ENCODE measurements at places on chromosomes 7 and 10.

- peak; percentile 75 for DNase-seq
Measured at GRCh38 chr10:73997461-73997786, 492 bp upstream of the VCL start.

- no peak for DNase-seq
Measured at GRCh38 chr7:2525658-2526630, 6.4 kb downstream of the LFNG start.

DNA sequence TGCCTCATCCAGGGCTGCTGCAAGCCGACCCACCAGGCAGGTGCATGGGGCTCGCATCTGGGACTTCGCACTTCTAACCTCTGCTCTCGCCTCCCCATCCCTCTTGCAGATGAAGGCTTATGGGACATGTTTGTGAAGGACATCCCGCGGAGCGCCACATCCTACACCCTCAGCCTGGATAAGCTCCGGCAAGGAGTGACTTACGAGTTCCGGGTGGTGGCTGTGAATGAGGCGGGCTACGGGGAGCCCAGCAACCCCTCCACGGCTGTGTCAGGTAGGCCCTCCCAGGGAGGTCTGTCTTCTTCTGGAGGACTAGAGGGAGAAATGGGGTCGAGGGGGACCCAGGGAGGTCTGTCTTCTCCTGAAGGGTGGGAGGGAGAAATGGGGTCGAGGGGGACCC, 448.9 kb upstream of the FOXK1 start:
- no peak for DNase-seq

GRCh38 chr7:27419581-27420177, 177.1 kb downstream of the EVX1 start:
- DNase-seq: no peak

DNA sequence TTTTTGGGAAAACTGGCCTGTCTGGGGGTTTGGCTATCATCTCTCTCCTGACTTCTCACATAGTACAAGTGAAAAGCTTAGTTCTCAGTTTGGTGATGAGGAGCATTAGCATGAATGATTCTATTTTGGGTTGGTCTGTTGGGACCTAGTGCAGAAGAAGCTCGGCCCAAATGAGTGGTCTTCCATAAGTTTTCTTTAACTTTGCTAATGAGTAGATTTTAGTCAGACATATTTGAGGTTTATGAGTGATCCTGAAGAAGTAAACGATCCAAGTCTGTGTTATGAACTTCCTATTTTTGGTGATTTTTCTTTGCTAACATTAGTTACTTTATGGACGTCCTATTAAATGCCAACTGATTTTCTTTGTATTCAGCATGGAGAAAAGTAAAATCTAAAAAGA, 51.7 kb upstream of the CALD1 start:
- no peak for DNase-seq

DNA sequence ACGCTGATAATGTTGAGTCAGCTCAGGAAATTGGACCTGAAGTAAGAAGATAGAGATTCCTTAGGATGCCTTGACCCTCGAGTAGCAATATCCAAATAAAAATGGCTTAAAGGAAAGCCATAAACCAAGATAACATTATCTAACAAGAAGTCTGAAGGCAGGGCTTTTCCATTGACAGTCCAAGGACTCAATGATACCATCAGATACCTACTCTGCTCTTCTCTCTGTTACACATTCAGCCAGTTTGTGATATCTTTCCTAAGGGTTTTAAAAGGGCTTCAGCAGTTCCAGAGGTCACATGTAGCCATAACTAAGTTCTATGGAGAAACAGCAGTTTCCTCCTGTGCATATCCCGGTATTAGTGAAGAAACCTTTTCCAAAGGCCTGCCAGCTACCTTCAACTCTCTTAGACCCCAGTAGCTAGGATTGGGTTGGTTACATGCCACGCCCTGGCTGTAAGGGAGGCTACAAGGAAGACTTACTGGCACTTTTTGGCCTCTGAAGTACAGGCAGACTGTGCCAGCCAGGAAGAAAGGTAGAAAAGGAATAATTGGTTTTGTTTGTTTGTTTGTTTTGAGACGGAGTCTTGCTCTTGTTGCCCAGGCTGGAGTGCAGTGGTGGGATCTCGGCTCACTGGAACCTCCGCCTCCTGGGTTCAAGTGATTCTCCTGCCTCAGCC, 10.6 kb downstream of the SHLD2 start:
- no peak for DNase-seq

DNA sequence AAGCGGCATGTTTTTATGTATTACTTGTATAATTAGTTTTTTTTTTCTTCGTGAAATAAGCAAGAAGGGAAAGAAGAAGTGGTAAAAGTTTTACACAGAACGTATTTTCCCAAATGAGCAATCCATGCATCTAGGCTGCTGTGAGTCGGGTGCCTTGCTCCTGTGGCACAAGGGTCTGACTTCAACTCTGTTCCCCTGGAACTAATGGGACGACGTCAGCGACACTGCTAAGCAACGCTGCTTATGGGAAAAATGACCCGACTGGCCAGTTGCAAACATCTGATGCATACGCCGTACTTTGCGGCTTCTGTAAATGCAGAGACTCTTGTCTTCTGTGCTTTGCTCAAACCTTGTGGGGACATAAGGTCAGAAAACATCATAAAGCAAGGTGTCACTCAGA, 66.3 kb downstream of the MPP7 start:
- DNase-seq: no peak

DNA sequence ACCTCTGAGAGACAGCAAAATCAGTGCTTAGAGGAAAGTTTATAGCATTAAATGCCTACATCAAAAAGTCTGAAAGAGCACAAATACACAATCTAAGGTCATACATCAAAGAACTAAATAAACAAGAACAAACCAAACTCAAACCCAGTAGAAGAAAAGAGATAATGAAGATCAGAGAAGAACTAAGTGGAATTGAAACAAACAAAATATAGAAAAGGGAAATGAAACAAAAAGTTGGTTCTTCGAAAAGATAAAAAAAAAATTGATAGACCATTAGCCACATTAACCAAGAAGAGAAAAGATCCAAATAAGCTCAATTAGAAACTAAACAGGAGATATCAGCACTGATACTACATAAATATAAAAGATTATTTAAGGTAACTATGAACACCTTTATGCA, 280.0 kb upstream of the NRG3 start:
- DNase-seq: no peak

GRCh38 chr10:118445535-118445934, 103.4 kb upstream of the FAM204A start:
- DNase-seq: no peak

- DNase-seq: no peak
Measured at GRCh38 chr10:60645980-60646379, 132.3 kb upstream of the CDK1 start.

- DNase-seq: peak; percentile 52
Measured at GRCh38 chr7:142557971-142558582, 191.2 kb upstream of the PRSS1 start.

DNA sequence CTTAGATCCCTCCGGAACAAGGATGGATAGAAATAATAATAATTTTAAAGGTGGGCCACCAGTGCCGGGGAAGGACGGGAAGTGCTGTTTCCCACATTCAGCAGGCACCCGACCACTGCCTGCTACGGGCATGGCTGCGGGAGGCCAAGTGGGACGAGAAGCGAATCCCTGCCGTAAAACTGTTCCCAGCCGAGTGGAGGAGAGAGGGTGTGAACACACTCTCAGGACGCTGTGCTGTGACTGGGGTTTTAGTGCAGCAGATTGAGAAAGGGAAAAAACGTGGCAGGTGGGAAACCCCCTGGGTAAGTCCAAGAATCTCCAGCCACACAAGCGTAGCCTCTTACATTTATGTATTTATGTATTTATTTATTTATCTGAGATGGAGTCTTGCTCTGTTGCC, 158.8 kb downstream of the DNAJB6 start:
- DNase-seq: no peak

GRCh38 chr7:55134786-55135185, 116.0 kb downstream of the EGFR start:
- no peak for DNase-seq

- no peak for DNase-seq
Measured at GRCh38 chr10:44395396-44395795, 10.5 kb upstream of the CXCL12 start.

- no peak for DNase-seq
Measured at GRCh38 chr10:44284198-44285084, 100.5 kb downstream of the CXCL12 start.

GRCh38 chr7:139317939-139318505, 23.1 kb upstream of the FMC1 start:
- DNase-seq: no peak

DNA sequence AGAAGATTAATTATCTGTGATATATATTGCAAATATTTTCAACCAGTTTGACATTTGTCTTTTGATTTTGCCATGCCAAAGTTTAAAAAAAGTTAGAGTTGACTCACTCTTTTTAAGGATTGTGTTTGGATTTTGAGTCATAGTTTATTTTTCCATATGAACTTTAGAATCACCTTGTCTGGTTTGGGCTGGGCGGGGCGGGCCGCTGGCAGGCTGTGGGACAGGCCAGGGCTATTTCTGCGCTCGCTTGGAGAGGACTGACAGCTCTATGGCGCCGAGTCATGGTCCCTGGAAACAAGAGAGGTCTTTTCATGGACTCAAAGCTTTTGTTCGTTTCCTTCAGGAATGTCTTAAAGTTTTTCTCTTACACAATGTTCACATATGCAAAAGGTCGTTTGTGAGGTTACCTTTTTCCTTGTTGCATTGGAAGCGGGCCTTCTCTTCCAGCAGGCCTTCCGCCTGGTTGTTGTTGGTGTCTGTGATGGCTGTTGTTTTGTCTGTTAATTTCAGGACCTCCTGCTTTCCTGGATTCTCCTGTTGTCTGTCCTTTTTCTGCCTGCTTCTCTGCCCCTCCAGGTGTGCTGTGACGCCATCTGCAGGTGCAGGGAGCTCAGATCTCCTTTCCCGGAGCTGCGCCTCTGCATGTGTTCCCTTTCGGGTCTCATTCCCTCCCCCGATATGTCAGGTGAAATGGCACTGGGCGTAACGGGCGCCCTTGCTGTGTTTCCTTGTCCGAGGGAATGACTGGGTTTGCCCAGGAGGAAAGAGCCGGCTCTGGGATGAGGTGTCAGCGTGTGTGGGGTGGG, 53.8 kb downstream of the INPP5A start:
- DNase-seq: no peak

DNA sequence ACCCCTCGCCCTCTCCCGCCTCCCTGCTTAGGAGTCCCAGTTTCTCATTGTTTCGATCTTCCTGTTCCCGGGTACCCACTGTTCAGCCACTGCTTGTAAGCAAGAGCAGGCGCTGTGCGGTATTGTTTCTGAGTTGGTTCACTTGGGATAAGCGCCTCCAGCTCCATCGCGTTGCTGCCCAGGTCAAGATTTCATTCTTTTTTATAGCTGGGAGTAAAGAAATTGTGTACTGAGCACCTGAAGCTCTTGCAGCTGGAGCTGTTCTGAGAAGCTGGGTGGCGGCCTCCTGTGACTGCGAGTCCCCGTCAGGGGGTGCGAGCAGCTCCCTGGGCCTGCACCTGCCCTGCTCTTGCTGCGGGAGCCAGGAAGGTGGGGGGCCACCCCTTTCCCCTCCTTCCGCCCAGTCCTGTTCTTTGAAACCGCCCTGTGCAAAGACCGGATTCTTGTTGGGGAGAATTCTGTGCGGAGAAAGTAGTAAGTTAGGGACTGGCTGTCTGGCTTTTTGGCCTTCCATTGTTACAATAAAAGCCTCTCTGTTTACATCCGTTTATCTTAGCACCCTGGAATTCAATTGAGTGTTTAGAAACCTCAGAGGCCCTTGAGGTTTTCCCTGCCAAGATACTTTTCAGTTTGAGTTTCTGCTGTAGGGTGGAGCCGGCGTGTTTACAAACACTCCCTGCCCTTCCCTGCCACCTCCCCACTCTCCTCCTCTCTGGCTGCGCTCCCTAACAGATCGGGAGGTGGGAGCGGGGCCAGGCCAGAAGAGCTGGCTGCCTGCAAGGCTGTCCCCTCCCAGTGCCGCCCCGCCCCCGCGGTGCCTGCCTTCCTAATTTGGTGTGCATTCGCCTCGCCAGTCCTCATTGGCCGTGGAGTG, 30.8 kb upstream of the AP5Z1 start:
- DNase-seq: peak; percentile 73

GRCh38 chr10:6537770-6538169, 42.3 kb downstream of the PRKCQ start:
- no peak for DNase-seq

DNA sequence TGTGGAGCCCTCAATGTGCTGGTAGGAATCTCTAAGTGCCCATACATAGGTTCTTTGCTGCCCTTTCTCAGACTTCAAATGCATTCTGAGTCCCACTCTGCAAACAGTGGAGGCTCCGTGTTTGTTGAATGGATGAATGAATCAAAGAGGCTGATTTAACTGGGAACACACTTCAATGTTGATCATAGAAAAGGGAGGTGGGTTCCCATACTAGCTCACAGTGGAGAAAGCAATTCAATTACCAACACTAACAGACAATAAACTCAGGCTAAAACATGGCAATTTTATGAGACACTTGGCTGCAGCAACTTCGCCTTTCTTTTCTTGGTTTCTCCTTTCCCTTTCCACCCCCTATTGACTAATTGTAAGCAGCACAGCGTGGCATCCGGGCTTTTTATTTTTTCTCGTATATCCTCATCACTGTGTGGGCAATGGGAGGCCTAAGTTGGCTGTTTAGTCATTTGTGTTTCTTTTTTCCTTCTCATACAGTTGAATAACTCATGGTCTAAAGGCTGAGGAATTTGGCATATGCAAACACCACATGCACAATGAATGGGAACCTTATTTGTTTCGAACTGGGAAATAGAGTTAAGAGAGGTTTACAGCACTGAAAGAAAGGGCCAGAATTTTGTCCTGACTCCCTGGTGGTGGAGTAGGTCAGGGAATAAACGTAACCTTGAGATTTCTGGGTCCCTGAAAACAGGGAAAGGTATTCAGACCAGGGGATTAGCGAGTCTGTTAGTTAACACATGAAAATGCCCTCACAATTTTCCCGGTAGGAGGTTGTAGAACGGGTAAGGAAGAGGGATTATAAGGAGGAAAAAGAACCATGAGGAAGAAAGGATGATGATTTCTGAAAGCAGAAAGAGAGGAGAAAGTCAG, 858.5 kb downstream of the KCNMA1 start:
- DNase-seq: no peak

GRCh38 chr10:99920486-99920885, 89.3 kb downstream of the DNMBP start:
- DNase-seq: no peak

- no peak for DNase-seq
Measured at GRCh38 chr10:4283846-4284610, 499.0 kb upstream of the KLF6 start.

DNA sequence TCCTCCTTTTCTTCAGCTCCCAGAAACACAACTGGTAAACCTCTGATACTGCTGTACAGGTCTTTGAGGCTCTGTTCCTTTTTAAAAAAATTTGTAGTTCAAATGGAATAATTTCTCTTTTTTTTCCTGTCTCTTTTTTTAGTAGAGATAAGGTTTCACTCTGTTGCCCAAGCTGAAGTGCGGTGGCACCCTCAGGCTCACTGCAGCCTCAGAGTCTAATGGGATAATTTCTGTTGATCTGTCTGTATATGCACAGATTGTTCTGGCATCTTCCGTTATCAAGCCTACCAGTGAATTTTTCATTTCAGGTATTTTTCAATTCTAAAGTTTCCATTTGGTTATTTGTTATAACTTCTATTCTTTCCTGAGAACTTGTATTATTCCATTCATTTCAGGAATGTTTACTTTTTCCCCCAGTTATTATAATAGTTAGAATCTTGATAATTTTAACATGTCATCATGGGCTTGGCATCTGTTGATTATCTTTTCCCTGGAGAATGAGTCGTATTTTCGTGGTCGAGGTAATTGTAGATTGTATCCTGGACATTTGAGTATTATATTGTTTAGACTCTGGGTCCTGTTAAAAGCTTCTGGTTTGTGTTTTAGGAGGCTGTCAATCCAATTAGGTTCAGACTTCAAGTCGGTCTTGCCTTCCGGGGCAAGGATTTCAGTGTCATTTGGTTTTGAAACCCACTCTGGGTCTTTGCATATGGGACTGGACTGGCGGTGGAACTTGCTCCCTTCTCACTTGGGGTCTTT, 24.5 kb downstream of the CRCP start:
- DNase-seq: no peak

GRCh38 chr7:148962823-148963582, 65.3 kb downstream of the PDIA4 start:
- DNase-seq: peak; percentile 76
